NCI-H1048 (cell line): ENCODE measurements at places on chromosomes 3 and 15.

DNA sequence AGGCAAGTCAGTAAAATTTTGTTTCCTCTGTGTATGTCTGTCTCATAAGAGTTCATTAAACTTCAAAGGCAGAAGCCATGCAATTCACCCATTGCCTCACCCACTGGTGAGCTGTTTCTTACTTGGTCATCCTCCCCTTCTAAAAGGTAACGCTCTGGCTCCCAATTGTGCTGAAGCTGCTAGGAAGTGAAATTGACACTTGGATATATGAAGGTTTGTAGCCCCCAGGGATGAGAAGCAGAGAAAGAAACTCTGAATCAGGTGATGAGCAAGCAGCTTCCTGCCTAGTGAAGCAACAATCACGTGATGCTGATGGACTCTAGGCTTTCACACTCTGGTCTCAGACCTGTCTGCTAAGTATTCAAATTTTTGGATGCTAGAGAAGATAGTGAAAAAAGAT is 70.7 kb downstream of the CD200R1L start:
- DNase-seq, result no peak

GRCh38 chr3:39812537-39812936 is 3.1 kb downstream of the MYRIP start:
- DNase-seq, result no peak

- no peak for DNase-seq
Measured at GRCh38 chr15:75203908-75204263, 2.2 kb downstream of the C15orf39 start.

DNA sequence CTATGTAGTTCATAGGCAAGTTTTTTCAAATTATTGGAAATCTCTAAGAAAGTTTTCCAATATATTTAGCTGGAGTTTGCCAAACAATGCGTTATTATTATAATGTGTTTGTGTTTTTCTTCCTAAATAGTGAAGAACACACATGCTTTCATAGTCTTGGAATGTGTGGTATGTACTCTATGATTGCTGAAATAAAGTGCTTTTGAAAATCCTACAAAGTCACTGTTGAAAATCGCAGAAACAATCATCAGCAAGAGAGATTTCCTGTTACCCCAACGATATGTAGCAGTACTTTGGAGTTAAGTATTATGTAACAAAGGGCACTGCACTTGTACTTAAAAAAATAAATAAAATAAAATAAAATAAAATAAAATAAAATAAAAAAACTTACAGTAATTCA is 796.2 kb downstream of the NAALADL2 start:
- DNase-seq, result no peak

- DNase-seq, result no peak
Measured at GRCh38 chr15:71646767-71647486, 163.4 kb upstream of the NR2E3 start.

GRCh38 chr3:10015461-10015904 is 10.8 kb upstream of the FANCD2 start:
- no peak for DNase-seq

- DNase-seq, result peak; percentile 13
Measured at GRCh38 chr3:40615110-40615915, 90.6 kb downstream of the ZNF621 start.

GRCh38 chr3:29789686-29790085 is 508.8 kb downstream of the RBMS3 start:
- DNase-seq, result no peak

DNA sequence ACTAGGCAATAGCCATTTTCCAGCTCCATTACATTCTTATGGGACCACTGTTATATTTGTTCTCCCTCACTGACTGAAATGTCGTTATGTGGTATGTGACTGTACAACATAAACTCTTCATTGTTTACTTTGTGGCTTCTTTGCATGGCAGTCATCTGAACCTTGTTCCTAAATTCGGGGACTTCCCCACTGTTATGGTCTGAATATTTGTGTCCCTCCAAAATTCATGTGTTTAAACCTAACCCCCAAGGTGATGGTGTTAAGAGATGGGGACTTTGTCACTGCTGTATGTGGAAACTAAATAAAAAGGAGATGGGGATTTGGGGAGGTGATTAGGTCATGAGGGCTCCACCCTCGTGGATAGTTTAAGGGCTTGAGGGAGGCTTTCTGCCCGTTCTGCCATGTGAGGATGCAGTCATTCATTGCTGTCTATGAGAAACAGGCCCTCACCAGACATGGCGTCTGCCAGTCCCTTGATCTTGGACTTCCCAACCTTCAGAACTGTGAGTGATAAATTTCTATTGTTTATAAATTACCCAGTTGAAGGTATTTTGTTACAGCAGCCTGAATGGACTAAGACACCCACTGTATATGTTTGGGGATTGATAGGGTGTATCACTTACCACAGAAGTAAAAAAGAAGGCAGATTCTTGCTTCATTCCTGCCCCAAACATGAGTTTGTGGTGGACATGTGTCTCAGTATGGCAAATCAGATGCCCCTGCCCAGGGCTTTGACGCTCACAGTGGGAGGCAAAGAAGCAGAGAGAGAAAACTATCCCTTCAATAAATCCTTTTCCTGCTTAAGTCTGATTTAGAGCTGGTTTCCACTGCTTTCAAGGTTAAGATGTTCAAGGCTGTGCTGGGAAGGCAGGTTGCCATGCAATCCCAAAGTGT is 138.0 kb upstream of the UBE2E1 start:
- DNase-seq, result no peak

GRCh38 chr15:88835119-88835518 is 31.9 kb downstream of the ACAN start:
- DNase-seq, result no peak

DNA sequence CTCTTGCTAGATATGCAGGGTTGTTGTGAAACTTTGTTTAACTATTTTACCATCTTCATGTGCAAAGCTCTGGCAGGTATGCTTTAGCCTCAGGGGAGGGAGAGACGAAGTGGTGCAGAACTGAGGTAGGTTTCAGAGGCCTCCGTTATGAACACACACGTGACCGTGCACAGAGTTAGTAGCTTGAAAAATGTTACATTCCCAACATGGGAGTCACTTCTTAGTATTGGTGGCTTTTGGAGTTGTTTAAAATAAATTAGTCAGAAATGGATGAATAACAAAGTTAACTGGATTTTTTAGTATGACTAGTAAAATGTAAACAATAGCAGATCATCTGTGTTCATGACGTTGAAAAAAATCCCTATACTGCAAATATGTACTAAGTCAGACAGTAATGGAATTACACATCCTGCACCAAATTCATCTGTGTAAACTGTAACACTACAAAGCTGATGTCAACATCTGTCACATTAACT is 279.6 kb downstream of the KLF13 start:
- DNase-seq, result no peak

DNA sequence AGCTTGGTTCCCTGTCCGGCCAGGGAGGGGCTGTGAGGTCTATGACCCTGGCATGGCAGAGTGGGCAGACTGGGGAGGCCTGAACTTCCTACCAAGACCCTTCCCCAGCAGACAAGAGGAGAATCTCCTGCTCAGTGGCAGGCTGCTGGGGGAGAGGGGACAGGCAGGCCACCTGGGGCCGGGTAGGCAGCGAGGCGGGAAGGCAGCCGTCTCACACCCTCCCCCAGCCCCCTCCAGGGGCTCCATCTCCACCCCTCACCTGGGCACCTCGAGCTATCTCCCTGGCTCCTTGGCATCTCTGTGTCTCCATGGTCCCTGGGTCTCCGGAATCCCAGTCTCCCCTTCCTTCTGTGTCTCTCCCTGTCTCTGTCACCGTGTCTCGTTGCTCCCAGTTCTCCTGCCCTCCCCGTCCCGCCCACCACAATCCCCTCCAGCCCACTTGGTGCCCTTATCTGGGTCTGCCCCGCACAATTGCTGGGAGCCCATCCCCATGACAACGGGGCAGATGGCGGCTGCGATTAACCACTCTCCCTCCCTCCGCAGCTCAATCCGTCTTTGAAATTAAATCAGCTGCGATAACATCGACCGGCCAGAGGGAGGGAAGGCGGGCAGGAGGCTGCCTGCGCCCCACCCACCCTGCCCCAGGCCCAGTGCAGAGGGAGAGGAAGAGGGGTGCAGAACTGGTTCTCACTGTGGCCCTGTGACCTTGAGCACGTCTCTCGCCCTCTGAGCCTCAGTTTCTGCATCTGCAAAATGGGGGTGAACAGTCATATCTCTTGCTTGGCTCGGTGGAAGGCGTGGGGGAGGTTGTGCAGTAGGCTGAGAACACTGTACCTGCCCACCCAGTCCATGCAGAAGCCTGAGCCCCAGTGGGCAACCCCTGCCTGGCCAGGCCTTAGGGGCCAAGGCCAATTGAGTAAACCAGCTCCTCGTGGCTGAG is 9.6 kb downstream of the DNAJB8 start:
- no peak for DNase-seq

DNA sequence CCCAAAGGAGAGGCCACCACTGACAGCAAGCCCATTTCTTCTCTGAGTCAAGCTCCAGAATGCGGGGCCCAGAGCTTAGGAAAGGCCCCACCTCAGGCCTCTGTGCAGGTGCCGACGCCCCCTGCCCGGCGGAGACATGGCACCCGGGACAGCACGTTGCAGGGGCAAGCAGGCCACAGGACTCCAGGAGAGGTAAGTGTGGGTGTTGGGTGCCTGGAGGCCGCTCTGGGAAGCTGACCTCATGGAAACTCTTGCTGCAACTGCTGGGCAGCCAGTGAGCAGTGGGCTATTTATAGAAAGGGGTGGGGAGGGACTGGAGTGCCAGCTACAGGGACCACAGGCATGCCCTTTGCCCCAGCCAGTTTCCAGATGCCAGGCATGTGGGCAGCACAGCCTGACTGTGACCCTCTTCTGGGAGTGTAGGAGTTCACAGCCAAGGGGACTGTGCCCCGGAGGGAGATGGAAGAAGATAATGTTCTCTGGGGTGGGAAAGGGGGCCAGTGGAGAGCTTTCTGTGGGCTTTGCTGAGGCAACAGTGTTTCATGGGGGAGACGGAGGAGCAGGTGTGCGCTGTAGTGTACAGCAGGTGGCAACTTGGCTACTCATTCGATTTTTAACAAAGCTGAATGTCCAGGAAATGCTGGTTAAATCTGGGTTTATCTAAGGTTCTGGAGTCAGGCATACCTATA is 23.7 kb downstream of the ALPK3 start:
- no peak for DNase-seq

GRCh38 chr15:40340038-40340739 is 550 bp downstream of the CCDC9B start:
- DNase-seq, result no peak

GRCh38 chr3:168314166-168314565 is 218.4 kb upstream of the GOLIM4 start:
- no peak for DNase-seq

- DNase-seq, result no peak
Measured at GRCh38 chr15:81596159-81596865, 222.3 kb upstream of the TMC3 start.

GRCh38 chr15:70327856-70328678 is 230.3 kb upstream of the TLE3 start:
- DNase-seq, result no peak

DNA sequence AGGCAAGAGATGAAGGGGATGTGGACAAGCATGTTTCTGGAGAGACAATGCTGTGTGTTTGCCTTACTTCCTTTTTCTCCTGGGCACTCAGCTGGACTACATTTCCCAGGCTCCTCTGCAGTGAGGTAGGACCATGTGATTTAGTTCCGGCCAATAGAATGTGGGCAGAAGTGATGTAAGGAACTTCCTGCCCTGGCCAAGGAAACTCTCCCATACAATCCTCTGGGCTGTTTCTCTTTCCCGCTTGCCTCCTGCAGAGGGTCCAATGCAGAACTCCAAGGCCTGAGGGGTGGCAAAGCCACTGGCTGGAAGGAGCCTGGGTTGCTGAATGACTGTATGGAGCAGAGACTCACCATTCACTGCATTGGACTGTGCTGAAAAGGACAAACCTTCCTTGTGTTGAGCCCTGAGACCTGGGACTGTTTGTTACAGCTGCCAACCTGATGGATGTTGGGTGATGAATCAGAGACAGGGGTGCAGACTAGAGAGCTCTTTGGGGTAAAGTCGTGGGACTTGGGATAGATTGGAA is 82.7 kb upstream of the SLC6A6 start:
- DNase-seq, result no peak

DNA sequence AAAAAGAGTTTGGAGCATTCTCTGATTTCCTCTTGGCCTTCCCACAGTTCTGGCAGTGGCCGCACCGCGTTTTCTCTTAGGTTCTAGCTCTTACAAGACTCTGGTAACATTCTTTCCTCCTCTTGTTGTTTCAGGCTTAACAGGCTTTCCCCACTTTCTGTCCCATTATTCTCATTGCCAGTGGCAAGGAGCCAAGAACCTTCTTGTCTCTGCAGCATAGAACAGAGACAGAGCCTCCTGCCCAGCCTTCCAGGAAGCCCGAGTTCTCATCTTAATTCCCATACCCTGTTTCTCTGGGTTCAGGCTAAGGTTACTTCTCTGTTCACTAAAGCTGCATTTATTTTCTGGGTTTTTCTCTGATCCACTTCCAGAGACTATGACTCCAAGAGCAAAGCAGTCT is 61.1 kb downstream of the DUT start:
- DNase-seq, result no peak

DNA sequence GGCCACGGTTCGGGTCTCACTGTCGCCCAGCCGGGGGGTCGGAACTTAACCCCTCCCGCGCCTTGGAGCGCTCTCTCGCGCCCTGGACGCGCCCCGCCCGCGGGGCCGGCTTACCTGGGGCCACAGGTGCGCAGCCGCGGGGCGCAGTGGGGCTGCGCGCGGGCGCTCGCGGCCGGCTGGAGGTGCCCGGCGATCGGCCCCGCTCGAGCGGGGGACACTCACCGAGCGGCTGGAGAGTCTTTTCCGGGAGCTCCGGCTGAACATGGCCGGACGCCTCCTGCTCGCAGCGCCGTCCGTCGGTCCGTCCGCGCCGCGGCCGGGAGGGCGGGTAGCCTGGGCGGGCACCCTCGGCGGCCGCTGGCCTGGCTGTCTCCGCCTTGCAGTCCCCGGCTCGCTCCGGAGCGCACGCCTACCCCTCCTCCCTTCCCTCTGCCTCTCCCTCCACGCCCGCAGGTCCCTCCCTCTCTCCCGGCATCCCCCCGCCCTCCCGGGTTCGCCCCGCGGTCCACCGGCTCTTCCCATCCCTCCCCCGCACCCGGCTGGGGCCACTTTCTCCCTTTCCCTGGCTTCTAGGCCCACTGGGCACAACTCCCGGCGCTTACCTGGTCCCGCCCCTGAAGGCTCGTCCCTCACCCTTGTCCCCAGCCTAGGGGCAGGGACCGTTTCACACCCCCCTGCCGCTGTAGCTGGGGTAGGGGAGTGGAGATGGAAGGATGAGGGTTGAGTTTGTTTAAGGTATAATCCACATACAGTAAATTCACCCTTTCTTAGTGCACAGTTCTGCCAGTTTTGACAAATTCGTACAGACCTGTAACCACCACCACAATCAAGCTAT is 220.1 kb upstream of the PRICKLE2 start:
- no peak for DNase-seq
